ENCODE measurements at places on chromosomes 6 and 20. TPM values are rescaled to one million over a fixed set of nuclear protein-coding genes. Genes with fewer than 3 reads are reported as not detected.

Gene TRIM31
- not detected for polyA plus RNA-seq

Gene PGC
- polyA plus RNA-seq: not detected

- DNase-seq: no peak
Measured at GRCh38 chr6:94121094-94121493, 701.7 kb upstream of the EPHA7 start.

DNA sequence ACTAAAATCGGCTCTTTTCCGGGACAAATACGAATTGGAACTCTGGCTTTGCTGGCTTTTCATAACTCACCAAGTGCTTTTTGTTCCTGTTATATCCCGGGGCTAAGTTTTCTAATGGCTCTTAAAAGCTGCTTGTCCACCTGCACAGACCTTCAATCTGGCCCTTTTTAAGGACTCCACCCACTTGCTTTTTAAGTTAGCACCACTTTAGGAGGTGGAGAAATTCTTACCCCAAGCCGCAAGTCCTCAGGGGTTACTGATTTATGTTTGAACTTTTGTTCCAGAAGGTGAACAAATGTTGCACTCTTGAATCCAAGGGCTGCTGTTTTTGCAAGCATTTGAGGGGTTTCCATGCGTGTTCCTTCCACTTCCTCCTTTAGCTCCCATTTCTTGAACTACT lies 37.8 kb downstream of the FAM184A start:
- DNase-seq: no peak

DNA sequence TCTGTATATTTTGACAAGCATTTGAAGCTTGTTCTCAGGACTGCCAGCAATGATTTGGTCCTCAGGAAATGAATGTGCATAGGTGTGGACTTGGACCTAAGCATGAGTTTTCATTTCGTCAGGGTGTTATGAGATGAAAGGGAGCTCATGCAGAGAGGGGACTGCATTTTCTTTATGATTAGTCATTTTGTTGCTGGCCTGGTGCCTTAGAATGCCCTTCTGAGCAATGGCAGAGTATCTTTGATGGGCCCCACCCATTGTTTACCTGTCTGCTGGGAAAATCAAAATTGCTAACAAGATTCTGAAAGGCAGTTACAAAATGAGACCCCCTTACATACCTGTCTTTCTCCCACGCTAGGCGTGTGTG lies 51.5 kb upstream of the MTHFD1L start:
- DNase-seq: no peak

DNA sequence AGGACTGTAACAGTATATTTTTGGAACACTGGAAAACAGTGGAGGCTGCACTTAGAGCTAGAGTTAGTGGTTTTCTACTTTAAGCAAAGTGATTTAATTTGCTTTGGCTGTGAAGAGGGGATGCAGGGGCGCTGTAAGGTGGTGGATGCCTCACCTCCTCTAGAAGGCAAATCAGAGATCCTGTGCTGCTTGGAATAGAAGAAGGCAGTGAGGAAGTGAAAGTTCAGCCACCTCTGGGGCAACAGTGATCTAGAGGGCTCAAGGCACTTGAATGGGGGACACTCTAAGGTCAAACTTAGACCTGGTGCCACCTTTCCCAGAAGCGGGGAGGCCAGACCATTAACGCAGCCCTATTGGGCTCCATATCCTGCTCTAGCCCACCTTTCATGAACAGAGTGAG lies 19.0 kb upstream of the SNRPB2 start:
- DNase-seq: no peak

Measured in left kidney (tissue), 8 donors.